ENCODE measurements at places on chromosomes 7 and 10.

GRCh38 chr10:119443970-119444660 lies 98.4 kb downstream of the RGS10 start:
- DNase-seq = no peak

GRCh38 chr7:94056796-94057207 lies 52.6 kb upstream of the BET1 start:
- DNase-seq = no peak

DNA sequence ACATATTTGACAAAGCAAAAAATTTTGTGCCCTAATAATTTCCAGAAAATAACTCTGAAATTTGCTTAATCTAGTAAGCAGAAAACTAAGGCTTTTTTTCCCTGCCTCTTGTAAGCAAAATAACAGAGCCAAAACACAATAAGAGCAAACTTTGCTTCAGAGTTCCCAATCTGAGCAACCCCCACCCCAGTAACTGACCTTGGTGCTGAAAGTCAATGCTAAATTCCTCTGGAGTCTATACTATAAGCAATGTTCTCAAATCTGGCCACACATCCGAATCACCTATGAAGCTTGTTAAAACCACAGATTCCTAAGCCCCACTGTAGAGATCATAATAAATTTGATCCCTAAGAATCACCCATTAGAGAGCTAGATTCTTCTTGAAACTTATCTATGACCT lies 150.5 kb downstream of the ELAPOR2 start:
- no peak for DNase-seq

DNA sequence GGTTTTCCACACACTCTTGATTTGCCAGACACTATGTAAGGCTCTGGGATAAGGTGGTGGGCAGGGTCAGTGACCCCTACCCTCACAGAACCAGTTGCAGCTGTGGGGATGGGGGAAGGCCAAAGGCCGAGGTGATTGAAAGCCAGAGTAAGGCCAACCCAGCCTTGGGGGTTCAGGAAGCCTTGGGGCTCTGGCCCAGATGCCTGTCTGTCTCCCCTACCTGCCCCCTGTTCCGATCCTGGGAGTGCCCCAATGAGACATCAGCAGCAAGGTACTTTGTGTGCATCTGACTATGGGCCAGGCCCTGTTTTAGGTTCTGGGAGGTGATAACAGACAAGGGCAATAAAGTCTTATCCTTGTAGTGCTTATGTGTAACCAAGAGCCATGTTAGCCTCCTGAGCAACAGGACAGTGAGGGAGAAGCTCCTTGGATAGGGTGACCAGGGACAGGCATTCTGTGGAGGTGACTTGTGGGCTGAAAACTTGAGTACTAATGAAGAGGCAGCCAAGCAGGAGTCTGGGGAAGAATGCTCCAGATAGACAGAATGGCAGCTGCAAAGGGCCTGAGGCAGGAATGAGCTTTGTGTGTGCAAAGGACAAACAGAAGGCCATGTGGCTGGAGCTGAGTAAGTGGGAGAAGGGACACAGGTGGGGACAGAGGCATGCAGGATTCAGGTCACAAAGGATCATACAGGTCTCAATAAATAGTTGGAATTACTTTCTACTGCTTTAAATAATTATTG lies 35.4 kb downstream of the TSPAN14 start:
- peak; percentile 38 for DNase-seq

DNA sequence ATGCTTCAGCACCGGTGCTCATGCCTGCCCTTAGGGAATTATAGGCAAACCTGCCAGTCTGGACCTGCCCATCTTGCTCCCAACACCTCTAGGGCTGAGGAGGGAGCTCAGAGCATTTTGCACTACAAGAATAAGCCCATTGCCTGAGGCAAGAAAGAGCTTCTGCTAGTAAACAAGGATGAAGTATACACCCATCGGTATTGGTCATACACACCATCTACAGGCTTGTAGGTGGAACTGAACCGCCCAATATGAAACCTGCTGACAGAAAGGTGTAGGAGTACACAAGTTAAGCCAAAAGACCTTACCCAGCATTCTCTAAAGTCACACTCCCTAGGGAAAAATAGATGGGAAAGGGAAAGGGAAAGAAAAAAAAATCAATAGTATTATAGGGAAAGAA lies 957.0 kb upstream of the LRRTM3 start:
- no peak for DNase-seq

- DNase-seq = no peak
Observed at GRCh38 chr7:67916571-67917436, 920.2 kb downstream of the TYW1 start.

DNA sequence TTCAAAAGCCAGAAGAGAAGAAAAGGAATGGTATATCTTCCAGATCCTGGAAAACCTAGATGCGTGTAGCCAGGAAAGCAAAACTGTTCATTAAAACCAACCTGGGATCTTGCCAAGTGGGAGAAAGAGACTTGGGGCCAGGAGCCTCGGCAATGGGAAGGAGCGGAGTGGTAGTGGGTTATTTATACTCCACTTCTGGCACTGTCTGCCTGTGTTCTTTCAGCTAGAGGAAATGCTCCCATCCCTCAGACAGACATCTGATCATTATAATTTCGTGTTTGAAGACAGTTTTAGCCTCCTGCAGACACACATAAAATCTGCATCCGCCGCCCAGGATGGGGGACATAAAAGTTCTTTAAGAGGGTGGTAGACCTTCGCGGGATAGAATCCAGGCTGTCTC lies 421.6 kb downstream of the RPS24 start:
- DNase-seq = no peak

DNA sequence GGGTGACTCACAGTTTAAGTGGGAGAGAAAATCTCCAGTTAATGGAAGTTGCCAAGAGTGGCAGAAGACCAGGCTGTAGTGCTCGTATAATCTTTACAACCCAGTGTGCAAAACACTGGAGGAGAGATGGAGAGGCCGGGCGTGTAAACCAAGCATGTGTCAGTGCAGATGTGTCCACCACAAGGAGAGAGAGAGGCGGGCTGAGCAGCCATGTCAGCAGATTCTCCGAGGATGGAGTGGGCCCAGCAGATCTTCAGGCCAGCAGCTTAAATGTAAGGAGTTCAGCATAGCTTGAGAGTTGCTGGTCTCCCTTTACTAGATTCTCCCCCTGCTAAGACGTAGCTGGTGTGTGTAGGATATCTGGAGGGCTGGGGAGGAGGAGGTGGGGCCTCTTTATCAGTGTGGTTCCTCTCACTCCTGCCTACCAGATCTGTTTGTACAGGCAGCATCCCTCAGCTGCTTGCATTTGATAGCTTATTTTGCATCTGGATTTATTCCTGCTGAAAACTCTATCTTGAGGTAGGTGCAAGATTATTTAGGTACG lies 13.7 kb downstream of the BPGM start:
- no peak for DNase-seq

GRCh38 chr7:99314504-99314903 lies 11.2 kb upstream of the ARPC1A start:
- peak; percentile 67 for DNase-seq

DNA sequence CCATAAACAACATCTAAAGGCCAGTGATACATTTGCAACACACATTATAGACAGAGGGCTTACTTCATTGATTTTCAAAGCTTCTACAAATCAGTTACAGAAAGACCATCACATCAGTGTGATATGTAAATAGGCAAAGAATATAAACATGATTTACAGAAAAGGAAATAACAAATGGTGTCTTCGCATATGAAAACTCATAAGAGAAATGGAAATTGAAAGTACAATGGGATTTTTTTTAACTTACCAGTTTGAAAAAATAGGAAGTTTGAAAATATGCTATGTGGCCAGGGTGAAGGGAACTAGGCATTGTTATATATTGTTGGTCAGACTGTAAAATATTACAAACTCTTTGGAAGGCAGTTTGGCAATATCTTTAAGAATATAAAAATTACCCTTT lies 27.3 kb downstream of the SEC23IP start:
- no peak for DNase-seq

GRCh38 chr7:66682350-66683093 lies 53.8 kb downstream of the KCTD7 start:
- DNase-seq = no peak

- peak; percentile 77 for DNase-seq
Observed at GRCh38 chr10:28668363-28669226, 8.7 kb upstream of the BAMBI start.

DNA sequence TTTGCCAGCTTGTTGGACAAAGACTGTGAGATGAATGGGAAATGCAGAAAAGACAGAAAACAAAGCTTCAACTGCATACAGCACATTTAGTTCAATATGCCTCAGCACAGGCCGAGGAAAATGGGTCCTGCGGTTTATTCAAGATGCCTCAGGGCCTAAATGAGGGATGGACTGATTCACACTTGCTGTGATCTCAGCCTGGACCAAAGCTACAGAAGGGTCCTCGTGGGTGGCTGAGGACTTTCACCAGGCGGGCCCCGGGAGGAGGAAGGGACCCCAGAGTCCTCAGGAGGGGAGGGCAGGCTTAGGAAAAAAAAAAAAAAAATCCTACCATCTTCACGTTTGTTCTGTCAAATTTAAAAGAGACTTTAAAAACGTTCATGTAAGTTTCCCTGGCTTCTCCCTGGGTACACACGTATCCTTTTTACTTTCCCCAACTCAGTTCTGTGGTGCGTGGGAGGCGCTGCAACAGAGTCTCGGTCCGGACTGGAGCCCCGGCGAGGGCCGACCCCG lies 624 bp upstream of the ZNF783 start:
- DNase-seq = no peak

GRCh38 chr7:46549347-46549746 lies 628.3 kb upstream of the IGFBP3 start:
- no peak for DNase-seq

GRCh38 chr10:96056787-96057186 lies 13.4 kb downstream of the CCNJ start:
- DNase-seq = no peak

DNA sequence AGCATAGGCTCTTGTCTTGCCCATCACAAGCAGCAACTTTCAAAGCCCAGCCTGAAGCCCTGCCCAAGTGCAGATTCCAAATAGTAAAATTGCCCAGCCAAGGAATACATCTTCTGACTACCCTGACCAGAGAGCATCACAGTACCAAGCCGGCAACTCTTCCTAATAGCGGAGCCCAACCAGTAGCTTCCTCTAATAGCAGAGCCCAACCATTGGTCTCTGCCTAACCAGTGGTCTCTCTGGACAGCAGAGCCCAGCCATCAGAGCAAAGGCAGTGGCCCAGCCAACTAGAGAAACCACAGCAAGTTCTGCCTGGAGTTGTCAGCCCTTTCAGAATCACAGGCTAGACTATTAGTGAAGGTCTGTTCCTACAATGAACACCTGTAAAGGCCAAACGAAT lies 285.6 kb downstream of the HGF start:
- no peak for DNase-seq

DNA sequence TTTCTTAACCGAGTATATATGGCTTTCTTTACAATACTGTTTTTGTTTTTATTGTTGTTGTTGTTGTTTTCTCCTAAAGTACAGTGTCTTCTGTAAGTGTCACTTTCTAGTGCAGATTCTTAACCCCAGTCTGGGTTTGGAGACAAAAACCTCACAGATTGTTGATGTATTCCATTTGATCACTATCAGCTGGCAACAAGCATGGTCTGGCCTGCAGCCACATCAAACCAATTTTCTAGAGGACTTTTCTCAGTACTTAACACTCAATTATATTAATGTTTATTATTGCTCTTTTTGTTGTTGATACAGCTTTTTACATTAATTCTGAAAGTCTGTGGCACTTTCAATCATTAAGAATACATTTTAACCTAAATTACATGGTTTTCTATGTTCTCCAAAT lies 17.1 kb downstream of the LRRN3 start:
- no peak for DNase-seq

GRCh38 chr7:7851381-7851780 lies 117.2 kb upstream of the GLCCI1 start:
- DNase-seq = no peak

DNA sequence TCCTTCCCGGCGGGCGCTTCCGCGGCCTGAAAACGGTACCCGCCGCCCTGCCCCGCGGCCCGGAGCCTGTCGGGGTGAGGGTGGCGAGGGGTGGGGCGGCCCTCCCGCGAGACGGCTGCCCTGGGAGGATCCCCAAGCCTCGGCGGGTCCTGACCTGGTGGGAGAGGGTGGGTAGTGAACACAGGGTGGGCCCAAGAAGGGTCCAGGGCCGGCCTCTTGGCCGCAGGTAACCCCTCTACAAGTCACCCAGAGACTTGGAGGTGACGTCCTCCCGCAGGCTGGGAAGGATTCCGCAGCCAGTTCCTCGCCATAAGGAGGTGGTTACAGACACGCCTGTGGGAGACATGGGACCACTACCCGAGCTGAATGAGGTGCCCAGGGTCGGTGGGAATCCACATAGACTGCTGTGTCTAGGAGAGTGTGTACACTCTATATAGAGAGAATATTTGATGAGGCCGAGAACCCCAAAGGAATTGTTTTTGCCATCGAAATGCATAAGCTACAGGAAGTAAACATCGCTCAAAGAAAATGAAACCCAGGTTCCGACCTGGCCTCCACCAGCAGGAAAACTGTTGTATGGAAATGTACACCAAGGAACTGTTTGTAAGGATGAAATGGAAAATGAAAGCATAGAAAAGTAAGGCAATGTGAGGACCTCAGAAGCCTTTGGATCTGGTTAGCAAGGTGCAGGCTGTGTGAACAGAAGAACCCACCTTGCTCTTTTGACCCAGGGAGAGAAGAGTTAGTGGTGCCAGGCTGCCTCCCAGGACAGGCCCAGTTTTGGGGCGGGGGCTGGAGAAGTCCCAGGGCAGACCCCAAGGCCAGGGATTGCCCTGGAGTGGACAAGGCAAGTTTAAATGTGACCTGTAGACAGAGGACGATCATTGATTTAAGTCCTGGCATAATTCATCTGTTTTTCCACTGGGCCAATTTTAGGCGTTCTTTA lies 659 bp downstream of the OPTN start:
- DNase-seq = peak; percentile 75

- no peak for DNase-seq
Observed at GRCh38 chr7:129084801-129085551, 30.1 kb upstream of the TNPO3 start.

- no peak for DNase-seq
Observed at GRCh38 chr10:70376436-70377378, 5.7 kb downstream of the LRRC20 start.

All from activated effector memory CD4-positive, alpha-beta T cell treated with anti-CD3 and anti-CD28 coated beads, Interleukin-2, amount 50 U/mL, for 16 hours (primary cell).